IPS DF 19.7 (cell line): ENCODE measurements at places on chromosomes 3 and 15.

DNA sequence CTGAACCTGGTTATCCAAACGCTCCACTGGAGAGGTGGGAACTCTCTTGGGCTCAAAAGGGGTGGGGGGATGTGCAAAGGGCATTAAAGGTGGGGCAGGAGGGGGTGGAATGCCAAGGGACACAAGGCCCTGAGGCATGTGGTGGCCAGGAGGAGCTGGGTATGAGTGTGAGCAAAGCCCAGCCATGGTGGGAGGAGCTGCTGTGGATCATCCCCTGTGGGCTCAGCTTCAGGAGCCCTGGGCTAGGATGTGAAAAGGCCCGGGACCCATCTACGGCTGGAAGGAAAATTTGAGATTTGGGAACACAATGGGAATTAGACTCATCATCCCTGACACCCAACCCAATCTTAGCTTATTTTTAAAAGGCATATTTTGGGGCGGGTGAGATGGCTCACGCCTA is 33.3 kb downstream of the MGLL start:
- no peak for DNase-seq

DNA sequence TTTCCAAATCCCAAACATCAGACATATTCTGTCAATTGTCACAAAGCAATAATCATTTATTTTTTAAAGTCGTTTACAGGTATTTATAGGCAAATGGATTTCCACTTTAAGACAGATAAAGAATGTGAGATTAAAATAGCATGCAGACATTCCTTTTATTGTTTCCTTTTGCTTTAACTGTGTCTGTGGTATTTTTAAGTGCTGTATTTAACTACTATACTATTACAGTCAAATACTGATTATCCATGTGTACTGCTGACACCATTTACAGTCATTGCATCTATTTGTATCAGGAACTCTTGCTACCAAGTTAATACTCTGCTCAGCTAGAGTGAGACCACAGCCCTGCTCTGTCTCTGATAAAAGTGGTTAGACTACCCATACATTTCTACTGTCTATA is 12.8 kb upstream of the CEP152 start:
- no peak for DNase-seq

GRCh38 chr15:89787944-89788343 is 11.8 kb downstream of the MESP2 start:
- DNase-seq, result no peak

DNA sequence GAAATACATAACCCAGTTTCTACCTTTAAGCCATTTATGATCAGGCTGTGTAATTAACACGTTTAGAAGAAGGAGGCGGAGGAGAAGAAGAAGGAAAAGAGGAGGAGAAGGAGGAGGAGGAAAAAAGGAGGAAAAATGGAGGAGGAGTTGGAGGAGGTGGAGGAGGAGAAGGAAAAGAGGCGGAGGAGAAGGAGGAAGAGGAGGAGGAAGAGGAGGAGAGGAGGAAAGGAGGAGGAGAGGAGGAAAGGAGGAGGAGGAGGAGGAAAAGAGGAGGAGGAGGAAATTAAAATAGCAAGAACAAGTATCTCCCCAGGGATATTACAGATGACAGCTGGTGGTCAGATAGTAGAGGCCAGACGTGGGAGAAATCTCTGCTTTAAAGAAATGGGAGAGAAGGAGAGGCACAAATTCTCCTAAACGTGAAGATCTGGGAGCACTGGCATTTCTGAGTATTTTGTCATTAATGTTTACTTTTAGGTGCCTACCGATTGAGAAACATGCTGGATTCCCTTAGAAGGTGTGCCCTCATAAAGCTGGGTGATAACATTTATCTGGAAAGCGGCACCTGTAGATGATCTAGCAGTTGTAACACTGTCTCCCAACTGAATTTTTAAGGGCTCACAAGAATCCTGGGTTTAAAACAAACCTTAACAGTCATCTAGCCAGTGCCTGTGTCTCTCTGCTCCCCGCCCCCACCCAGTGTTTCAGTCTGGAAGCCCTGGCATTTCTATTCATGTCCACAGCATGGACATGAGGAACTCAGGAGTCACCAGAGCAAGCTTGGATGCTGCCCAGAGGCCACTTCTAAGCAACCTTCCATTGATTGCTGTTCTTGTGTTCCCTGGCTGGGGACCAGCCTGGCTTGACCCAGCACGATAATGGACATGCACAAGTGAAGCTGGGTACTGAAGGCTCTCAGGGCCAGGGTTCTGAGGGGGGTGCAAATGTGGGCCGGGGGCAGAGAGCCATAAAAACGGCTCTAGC is 75.2 kb downstream of the CHRNA7 start:
- no peak for DNase-seq

GRCh38 chr15:70034596-70034995 is 63.1 kb downstream of the TLE3 start:
- no peak for DNase-seq

- DNase-seq, result no peak
Measured at GRCh38 chr15:36557364-36557763, 22.1 kb upstream of the CDIN1 start.

GRCh38 chr3:73884361-73884760 is 259.6 kb upstream of the PDZRN3 start:
- DNase-seq, result no peak

DNA sequence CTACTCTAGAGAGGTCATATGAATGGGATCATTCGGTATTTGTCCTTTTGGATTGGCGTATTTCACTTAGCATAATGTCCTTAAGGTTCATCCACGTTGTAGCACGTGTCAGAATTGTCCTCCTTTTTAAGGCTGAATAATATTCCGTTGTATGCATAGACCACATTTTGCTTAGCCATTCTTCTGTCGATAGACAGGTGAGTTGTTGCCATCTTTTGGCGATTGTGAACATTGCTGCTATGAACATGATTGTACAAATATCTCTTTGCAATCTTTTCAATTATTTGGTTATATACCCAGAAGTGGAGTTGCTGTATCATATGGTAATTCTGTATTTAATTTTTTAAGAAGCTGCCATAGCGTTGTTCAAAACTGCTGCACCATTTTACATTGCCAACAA is 52.4 kb upstream of the GOLGA8J start:
- DNase-seq, result no peak

- DNase-seq, result no peak
Measured at GRCh38 chr15:69881766-69882165, 216.0 kb downstream of the TLE3 start.

DNA sequence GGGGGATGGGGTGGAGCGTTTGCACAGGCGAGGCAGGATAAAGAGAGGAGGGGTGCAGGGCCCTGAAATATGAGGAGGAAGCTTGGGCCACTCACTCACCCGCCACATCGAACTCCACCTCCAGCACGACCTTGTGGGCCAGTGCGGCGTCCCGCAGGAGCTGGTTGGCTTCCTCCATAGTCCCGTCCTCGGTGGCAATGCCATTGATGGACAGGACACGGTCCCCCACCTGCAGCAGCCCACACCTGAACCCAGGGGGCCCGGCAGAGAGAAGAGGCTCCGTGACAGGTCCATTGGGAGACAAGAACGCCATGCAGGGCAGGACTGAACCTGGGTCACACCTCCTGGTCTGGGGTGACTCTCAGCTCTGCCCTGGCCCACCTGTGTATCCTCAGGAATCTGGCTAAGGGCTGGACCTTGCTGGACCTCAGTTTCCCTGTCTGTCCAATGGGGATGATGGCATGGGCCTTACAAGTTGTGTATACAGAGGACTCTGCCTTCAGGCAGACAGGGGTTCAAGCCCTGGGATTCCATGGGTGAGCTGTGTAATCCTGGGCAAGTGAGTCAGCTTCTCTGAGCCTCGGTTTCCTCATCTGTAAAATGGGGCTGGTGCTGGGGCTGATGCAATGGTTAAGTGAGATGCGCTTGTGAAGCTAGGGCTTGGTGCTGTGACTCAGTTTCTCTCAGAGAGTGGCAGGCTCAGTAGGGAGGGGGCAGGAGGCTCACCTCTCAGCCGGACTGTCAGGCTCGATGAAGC is 26.4 kb downstream of the GRIP2 start:
- no peak for DNase-seq

- no peak for DNase-seq
Measured at GRCh38 chr3:126463521-126463920, 12.2 kb downstream of the ZXDC start.

GRCh38 chr3:10353661-10354360 is 32.9 kb upstream of the SEC13 start:
- DNase-seq, result no peak

DNA sequence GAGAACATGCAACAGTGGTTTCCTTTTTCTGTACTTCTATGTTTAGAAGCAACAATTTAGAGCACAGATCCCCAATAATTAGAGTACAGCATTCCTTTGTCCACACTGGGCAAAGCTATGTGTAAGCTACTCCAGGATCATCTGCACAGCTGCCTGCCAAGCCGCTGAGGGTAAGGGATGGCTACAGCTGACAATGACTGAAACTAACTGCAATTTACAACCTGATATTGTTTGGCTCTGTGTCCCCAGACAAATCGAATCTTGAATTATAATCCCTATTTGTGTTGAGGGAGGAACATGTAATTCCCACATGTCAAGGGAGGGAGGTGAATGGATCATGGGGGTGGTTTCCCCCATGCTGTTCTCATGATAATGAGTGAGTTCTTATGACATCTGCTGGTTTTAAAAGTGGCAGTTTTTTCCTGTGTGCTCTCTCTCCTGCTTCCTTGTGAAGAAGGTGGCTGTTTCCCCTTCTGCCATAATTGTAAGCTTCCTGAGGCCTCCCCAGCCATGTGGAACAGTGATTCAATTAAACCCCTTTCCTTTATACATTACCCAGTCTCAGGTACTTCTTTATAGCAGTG is 54.8 kb upstream of the TNFSF10 start:
- DNase-seq, result no peak

DNA sequence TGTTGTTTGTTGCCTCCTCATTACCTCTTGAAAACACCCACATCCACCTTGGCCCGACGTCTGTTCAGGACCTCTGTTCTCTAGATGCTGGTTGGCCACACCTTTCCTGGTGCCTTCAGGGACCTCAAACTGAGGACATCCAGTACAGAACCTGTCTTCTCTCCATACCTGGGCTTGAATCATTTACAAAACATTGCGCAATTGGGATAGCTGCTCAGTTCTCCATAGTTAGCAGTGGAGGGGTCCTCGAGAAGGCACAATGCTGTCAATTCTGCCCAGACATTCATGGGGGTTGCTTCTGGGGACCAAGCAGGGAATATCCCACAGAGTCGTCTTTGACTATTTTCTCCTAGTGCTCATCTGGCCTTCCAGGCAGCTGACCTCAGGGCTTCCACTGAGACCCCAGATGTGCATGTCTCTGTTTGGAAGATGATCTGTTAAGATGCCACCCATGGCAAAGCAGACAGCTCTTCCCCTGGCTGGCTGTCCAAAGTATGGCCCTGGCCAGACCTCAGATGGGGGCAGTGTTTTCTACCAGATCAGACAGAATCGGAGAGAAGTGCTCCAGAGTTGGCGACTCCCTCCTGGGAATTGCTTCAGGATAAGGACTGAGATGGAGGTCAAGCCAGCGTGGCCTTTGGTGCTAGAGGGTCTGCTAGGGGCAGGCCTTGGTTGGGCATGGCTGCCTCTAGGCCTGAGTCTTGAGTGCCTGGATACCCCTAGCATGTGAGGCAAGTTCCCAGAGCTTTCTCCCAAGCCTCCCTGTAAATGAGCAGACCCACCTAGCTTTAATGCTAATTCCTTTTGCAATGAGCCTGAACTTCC is 46.1 kb downstream of the CHCHD6 start:
- no peak for DNase-seq

DNA sequence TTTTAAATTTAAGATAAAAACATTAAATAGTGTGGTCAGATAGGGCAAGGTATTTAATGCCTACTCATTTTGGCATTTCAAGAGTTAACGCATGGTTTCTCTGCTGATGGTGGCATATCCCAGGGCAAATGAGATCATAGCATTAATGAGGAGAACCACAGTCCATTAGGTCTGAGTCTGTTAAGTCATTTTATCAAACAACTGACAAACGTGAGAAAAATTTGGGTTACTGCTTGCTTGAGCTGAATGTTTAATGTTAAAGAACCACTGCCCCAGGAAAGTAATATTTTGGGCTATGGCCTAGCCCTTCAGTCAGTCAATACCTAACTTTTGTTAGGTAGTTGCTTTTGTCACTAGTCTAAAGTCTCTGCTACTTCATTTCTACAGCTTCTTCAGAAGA is 37.9 kb upstream of the SLC2A2 start:
- DNase-seq, result no peak

DNA sequence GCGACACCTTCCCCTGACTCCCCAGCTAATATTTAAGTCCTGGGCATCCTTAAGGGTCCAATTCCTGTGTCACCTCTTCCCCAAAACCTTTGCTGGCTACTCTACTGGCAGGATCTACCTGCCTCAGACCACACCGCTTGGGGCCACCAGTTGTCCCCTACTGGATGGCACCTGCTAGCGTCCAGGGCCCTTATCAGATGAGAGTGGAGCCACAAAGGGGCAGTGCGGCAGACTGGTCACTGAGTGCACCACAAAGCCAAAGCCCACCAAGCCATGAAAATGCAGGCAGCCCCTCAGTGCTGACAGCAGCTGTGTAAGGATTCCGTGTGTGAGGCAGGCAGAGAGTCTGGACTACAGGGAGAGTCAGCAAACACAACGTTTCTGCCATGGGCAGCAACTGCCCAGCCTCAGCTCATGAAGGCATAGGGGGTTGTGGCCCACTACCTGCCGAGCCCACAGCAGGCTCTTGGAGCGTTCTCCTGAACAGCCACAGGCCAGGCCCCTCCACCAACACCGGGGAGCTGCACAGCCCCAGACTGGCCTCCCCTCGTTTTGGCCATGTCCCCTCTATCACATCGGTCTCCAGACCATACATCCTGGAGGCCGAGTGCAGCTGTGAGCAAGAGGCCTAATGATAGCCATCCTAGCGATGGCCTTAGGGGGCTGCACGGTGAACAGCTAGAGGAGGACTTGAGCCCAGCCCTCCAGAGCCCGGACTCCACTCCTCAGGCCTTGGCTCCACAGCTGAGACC is 32.3 kb downstream of the ALDH1L1 start:
- DNase-seq, result no peak

DNA sequence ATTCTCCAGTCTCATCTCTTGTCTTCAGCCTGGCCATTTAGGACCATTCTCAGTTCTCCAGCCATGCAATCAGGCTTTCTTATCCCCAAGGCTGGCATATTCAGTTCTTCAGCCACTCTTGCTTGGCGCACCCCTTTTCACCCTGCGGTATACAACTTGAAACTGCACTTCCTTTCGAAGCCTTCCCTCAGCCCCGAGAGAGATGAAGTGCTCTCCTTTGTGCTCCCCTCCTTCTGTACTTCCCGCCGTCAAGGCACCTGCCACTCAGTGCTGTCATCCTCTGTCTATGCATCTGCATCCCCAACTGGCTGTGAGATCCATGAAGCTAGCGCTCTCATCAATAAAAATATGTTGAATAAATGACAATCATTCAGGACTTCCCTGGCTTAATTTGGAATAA is 45.7 kb downstream of the MORC1 start:
- DNase-seq, result no peak

GRCh38 chr15:25250011-25250596 is 188.7 kb downstream of the UBE3A start:
- no peak for DNase-seq

GRCh38 chr15:49751191-49751590 is 130.3 kb downstream of the DTWD1 start:
- DNase-seq, result no peak
